Neural progenitor cell (in vitro differentiated cells): ENCODE measurements at places on chromosomes 6 and 20. TPM values are rescaled to one million over a fixed set of nuclear protein-coding genes. Genes with fewer than 3 reads are reported as not detected.

DNA sequence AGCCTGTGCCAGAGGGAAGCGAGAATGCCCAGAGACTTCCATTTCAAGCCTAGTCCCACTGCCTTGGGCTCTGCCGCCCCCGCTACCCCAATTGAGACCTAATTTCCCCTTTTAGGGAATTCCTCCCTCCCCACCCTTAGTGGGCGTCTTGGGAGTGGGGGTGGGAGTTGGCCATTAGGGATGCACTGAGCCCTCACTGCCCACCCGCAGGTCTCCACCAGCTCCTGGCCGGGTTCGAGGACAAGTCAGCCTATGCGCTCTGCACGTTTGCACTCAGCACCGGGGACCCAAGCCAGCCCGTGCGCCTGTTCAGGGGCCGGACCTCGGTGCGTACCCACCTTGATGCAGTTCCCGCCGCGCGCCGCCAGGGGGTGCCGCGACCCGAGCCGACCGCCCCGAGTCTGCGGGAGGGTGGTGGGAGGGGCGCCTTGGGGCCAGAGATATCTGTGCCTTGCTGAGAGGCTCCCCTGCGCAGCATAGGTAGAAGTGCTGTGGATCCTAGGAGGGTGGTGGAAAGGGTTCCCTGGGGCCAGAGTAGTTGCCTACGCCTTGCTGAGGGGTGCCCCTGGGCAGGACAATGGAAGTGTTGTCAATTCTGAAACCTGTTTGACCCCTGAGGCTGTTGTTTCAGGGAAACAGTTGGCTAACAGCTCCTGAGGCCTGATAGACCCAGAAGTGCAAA, 9.2 kb downstream of the ITPA start:
- H3K27ac ChIP-seq, result no peak overlapping the region
- peak; percentile 74 for DNase-seq
- no peak overlapping the region for H3K4me3 ChIP-seq
- no peaks in the 10 kb centered on the region for H3K36me3 ChIP-seq

DNA sequence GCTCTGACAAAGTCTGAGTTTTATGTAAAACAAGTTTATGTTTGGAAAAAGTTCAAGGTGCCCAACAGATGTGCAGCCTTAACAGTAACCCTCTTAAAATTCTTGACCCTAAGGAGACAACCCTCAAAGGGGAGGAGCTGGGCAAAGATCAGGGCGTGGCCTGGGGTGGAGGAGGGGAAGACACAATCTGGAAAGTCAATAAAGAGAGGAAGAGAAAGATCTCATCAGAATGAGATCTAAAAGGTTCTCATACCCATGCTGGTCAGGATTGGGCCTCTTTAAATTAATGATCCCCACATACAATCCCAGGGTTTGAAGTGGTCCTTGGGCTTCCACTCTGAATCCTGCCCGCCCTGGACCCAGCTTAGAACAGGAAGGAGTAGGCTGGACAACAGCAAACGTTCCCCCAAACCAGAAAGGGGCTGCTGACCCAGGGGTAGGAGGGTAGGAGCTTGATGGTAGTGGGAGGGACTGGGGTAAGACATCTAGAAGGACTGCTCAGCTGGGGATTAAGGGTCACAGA, 33.0 kb downstream of the FOXP4 start:
- H3K36me3 ChIP-seq, result no peaks in the 10 kb centered on the region
- peak overlapping the region; percentile 46 for H3K27ac ChIP-seq
- no peak for DNase-seq
- no peaks in the 10 kb centered on the region for H3K27me3 ChIP-seq
- H3K4me3 ChIP-seq, result peak overlapping the region; percentile 30

DNA sequence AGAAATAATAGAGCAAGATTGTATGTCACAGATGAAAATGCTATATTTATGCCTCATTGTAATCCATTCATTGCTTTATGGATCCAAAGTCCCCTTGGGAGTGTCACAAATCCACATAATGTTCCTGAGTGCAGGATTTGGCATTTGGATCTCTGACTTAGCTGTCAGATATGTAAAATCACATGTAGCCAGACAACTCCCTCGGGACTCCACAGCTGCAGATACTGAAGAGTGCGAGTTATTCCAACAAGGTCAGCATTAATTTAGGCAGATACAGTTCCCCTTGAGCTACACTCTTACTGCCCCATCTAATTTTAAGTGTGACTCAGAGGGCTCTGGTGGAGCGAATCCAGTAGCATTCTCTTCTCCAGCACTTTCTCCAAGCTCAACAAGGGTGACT, 433.2 kb downstream of the CD83 start:
- H3K4me3 ChIP-seq, result no peak overlapping the region
- no peak for DNase-seq
- H3K27ac ChIP-seq, result no peak overlapping the region
- H3K36me3 ChIP-seq, result no peaks in the 10 kb centered on the region

- H3K4me3 ChIP-seq, result no peak overlapping the region
- DNase-seq, result no peak
- no peaks in the 10 kb centered on the region for H3K4me1 ChIP-seq
- H3K27ac ChIP-seq, result no peak overlapping the region
- no peaks in the 10 kb centered on the region for H3K36me3 ChIP-seq
- H3K27me3 ChIP-seq, result no peaks in the 10 kb centered on the region
Measured at GRCh38 chr6:152094992-152095592, 287.6 kb downstream of the ESR1 start.

- no peaks in the 10 kb centered on the region for H3K4me1 ChIP-seq
- no peak overlapping the region for H3K4me3 ChIP-seq
- H3K27me3 ChIP-seq, result no peaks in the 10 kb centered on the region
Measured at GRCh38 chr6:1585669-1586049, 24.1 kb upstream of the FOXC1 start.

GRCh38 chr6:116866281-116866871, 10.7 kb upstream of the RFX6 start:
- no peak for DNase-seq
- H3K36me3 ChIP-seq, result no peaks in the 10 kb centered on the region
- H3K27ac ChIP-seq, result no peak overlapping the region
- H3K4me3 ChIP-seq, result no peak overlapping the region
- H3K27me3 ChIP-seq, result no peaks in the 10 kb centered on the region
- no peaks in the 10 kb centered on the region for H3K4me1 ChIP-seq

GRCh38 chr6:48423640-48424365, 312.8 kb upstream of the PTCHD4 start:
- H3K27me3 ChIP-seq, result no peaks in the 10 kb centered on the region
- H3K27ac ChIP-seq, result no peak overlapping the region
- no peak overlapping the region for H3K4me3 ChIP-seq

DNA sequence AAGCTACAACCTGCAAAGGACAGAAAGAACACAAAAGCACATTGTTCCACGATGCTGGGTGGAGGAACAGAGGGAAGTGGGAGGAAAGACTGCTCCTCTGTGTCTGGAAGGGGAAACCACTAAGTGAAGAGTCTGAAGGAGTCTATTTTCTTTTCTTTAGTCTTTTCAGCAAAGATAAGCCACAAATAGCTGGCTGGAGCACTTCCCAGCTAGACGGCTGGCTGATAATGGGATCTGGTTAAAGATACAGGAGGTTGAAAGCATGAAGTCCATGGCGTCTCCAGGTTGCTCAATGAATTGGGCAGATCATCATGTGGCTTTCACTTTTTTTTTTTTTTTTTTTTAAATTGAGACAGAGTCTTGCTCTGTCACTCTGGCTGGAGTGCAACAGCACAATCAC, 154.0 kb upstream of the KCNG1 start:
- no peaks in the 10 kb centered on the region for H3K36me3 ChIP-seq
- H3K4me1 ChIP-seq, result no peaks in the 10 kb centered on the region
- no peak for DNase-seq
- no peak overlapping the region for H3K27ac ChIP-seq
- H3K4me3 ChIP-seq, result no peak overlapping the region

DNA sequence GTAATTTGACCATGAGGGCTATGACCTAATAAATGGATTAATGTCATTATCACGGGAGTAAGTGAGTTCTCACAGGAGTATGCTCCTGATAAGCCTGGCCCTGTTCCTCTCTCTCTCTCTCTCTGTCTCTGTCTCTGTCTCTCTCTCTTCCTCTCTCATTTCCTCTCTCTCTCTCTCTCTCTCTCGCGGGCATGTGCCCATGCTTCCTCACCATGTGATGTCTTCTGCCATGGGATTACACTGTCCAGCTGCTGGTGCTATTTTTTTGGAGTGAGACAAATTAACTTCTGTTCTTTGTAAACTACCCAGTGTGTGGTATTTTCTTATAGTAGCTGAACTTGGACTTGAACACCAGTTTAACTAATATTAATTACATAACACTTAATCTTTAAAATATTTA, 374.3 kb upstream of the GJE1 start:
- H3K36me3 ChIP-seq, result no peaks in the 10 kb centered on the region
- no peak overlapping the region for H3K27ac ChIP-seq
- DNase-seq, result no peak
- no peaks in the 10 kb centered on the region for H3K4me1 ChIP-seq

DNA sequence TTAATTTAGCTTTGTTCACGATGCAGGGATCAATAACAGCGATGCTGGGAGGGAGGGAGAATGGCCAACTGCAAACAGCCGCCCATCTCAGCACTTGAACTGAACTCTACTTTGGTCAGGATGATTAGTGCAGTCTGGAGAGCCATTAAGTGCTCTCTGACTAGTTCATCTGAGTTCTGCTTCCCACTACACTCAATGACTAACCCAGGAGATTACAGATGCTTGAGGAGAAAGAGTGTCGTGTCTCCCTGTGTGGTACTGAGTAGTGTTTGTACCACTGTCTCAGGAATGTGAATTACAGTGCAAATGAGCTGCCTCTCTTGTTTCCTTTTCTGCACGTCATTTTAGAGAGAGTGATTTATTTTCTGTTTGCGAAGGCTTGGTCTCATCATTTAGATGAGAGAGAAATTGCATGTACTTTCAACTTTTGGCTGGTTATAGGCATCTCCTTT, 23.5 kb downstream of the CARMIL1 start:
- H3K27me3 ChIP-seq, result no peaks in the 10 kb centered on the region
- no peak overlapping the region for H3K4me3 ChIP-seq
- H3K36me3 ChIP-seq, result no peaks in the 10 kb centered on the region
- H3K27ac ChIP-seq, result no peak overlapping the region

DNA sequence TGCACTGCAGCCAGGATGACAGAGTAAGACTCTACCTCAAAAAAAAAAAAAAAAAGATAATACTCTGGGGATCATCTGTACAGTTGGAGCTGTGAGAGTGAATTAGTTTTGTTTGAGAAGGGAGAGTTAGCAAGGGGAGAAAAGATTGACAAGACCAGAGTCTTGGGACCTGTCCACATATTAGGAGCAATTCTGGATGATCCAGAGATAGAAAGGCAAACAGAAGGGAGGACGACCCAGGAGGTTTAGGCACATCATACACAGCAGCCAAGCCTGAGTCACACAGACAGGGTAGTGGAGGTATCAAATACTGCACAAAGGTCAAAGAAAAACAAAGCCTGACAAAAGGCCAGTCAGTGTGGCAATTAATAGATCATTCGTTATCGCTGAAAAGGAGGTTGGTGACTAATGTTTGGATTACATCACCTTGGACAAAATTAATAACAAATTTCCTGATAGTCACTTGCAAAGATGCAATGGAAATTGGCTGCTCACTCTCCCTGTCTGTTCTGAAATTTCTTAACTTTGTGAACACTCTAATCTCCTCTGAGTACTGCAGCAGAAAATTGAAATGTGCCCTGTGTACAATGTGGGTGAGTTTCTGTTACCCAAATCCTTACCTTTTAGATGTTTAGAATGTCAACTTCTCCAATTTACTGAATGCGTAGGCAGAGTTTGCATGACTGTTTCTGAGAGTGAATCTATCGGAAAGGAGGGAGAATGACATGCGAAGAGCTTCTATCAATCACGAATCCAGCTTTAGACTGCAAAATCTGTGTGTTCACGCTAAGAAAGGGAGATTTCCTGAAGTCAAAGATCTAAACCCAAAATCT, 105.4 kb downstream of the TSHZ2 start:
- no peak for DNase-seq
- H3K36me3 ChIP-seq, result no peaks in the 10 kb centered on the region
- H3K27me3 ChIP-seq, result no peaks in the 10 kb centered on the region
- no peak overlapping the region for H3K27ac ChIP-seq
- H3K4me1 ChIP-seq, result peaks cover 14% of the 10 kb centered on the region

GRIK2 gene
- 0.88 and 1.5 TPM in 2 replicates for total RNA-seq

GPX5 gene
- not detected in 2 replicates for total RNA-seq

CCN5 gene
- total RNA-seq, result not detected in 2 replicates

IFT52 gene
- 69.8 and 87.9 TPM in 2 replicates for total RNA-seq
